Stimulated activated CD4-positive, alpha-beta T cell treated with anti-CD3 and anti-CD28 coated beads, Interleukin-15, amount 100 ng/mL, for 1 hour (primary cell): ENCODE measurements at places on chromosomes 7 and 10.

DNA sequence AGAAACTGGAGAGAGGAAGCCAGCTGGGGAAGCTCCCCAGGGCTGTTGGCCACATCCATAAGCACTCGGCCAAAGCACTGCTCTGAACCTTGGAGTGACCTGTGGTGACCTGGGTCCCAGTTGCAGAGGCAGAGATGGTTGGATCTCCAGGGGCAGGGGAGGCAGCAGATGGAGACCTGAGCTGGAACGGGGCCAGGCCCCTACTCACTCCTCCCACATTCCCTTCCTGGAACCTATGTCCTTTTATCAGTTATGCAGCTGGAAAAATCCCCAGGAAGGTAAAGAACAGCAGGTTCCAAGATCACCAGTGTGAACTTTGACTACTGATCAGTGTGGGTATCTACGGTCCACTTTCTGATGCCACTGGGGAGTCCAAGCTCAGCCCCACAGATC is 9.6 kb upstream of the PNLIPRP2 start:
- no peak for DNase-seq

GRCh38 chr10:77506517-77507200 is 130.9 kb downstream of the KCNMA1 start:
- no peak for DNase-seq

DNA sequence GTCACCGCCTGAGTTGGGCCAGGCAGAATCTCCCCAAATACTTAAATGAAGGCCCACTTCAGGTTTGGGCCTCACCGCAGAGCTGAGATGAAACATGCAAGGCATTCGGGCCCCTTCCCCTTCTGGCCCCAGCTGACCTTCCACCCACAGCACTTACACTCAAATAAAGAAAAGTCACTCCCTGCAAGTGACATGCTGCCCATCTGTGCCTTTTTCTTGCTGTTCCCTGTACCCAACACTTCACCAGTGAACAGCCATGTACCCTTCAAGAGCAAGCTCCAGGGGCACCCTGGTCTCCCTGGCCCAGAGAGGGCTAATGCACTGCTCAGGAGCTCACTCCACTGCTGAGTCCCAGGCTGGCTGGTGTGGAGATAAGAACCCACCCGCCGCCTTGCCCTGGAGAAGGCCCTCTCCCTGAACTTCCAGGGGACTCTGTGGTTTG is 40.7 kb downstream of the ZCCHC24 start:
- DNase-seq, result no peak

DNA sequence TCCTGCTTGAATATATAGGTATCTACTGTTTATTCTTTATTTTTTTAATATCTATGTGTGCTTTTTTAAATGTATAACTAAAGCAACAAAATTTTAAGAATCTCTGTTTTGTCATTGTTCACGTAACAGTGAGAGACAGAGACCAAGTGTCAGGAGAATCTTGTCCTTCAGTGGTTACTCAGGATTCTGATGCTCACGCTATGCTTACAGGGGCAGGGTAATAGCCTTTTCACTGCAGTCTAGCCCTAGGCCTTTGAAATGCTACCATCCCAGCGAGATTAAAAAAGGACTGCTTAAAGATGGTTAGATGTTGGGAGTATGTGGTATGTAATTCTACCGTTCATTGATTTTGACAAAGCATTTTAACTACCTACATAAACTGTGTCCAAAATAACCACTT is 71.6 kb upstream of the EGFR start:
- DNase-seq, result no peak

GRCh38 chr7:15686295-15686956 is at the start of gene MEOX2:
Gene MEOX2, minus strand, starts transcription at chr7:15686683. Its CDS starts 281 bp downstream, at chr7:15686402.
- DNase-seq, result no peak

DNA sequence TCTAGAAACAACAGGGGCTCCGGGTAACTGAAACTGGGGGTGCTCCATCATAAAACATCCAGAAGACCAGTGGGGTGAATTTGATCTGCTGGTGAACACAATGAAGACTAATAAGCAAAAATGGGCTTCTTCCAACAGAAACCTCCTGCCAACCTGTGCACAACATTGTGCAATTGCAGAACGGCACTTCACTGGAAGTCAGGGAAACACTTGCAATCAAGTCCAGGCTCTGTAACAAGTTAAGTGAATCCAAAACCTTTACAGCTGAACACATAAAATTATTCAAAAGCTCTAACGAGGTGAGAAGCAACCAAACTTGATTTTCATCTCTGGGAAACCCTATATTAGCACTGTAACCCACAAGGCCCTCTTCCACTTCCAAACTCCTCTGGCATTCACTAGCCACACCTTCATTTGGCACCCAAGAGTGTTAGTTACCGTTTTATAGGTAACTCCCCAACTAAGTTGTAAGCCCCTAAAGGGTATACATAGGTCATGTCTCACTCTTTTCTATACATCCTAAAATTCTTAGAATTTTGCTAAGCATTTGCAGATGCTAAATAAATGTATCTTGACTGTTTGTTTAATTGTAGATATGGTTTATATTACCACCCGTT is 22.0 kb downstream of the IMMP2L start:
- no peak for DNase-seq

DNA sequence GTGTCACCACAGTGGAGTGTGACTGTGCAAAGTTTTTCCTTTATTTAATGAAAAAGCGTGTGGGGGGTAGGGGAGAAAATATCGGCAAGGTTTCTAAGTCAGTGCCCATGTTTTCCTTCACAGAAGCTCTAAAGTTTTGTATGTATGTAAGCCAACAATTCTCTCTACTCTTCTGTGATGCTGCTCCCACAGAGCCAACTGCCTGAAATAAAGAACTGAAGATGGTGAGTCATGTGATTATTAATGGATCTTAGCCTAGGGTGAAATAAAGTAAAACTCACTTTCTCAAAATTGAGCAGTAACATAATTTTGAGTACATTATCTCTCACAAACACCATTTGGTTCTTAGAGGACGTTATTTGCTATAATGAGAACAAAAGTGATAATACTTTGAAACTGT is 143.7 kb downstream of the ELMO1 start:
- DNase-seq, result no peak

GRCh38 chr10:97913614-97914013 is 64.0 kb downstream of the GOLGA7B start:
- DNase-seq, result no peak

DNA sequence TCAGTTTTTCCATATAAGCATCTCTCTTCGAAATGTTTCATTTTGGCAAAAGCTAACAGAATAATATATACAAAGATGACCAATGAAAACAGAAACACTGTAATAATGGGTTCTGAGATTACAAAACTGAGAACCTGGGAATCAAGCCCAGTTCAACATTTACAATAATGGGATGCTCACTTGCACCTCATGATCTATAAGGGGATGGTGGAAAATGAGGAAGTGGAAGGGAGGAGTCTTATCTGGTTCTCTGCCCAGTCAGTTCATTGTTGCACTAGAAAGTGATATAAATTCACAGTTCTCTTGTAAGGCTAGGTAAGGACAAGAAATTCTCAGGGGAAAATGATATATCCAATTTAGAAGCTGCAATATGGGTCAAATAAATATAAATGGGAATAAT is 31.7 kb upstream of the RHOBTB1 start:
- no peak for DNase-seq

GRCh38 chr7:100506356-100506923 is 22.7 kb downstream of the NYAP1 start:
- DNase-seq, result no peak

DNA sequence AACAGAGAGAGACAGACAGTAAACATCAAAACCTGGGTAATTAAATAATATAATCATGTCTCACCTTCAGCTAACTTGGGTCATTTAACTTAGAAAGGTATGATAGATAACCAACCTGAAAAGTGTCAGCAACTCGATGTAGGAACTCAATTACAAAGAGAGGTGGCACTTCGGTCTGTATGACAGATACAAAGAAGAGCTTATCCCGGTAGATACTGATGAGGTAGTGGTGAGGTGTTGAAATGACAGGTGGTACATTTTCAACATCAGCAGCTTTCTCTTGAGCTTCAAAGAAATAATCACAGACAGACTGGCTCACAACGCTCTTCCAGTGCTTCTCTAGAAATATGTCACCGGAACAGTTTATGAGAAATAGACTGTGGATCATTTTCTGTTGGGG is 12.6 kb downstream of the AP3M1 start:
- DNase-seq, result no peak

GRCh38 chr10:109928475-109928891 is 5.2 kb upstream of the XPNPEP1 start:
- DNase-seq, result no peak

GRCh38 chr10:97372233-97372875 is 28.8 kb downstream of the RRP12 start:
- DNase-seq, result no peak

DNA sequence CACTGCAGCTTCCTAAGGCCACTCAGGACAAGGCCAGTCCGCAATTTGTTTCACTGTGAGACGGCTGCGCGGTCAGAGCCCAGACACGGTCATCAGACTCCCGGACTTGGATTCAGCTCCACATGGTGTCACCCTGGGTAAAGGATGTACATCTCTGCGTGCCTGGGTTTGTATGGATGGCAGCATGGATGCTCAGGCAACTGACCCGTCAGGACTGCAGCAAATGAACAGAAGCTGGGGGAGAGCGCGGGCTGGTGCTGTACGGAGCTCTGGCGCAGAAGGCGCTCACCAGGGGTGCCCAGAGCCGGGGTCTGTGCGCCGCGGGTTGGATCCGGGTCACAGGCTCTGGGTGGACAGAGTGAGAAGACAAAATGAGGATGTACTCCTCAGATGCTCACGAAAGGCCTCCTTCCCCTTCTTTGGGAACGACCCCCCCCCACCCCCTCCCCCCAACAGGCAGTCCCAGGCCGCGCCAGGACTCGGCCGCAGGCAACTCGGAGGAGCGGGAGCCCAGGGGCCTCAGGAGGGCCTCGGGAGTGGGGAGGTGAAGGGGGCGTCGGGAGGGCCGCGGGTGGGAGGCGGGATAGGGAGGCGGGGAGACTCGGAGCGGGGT is 92.4 kb downstream of the CXCL12 start:
- no peak for DNase-seq

- DNase-seq, result no peak
These were observed 181.3 kb downstream of the IMMP2L start for GRCh38 chr7:111380945-111381344.

DNA sequence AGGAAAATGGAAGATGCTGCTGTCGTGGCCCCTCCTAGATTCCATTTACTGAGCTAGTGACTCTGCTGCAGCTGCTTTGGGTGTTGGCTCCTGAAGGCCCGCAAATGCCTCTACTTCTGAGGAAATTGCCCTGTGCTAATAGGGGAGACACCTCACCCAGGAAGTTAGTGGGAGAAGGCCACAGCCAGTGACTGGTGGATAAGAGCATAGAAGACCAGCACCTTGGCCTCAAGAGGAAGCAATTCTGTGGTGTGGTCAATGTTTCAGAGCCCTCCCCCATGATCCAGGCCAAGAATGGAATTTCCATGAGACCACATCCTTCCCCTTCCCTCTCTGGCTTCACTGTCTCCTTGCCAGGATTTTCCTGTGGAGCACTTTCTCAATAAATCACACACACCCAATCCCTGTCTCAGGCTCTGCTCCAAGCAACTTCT is 25.0 kb upstream of the FZD1 start:
- DNase-seq, result no peak

DNA sequence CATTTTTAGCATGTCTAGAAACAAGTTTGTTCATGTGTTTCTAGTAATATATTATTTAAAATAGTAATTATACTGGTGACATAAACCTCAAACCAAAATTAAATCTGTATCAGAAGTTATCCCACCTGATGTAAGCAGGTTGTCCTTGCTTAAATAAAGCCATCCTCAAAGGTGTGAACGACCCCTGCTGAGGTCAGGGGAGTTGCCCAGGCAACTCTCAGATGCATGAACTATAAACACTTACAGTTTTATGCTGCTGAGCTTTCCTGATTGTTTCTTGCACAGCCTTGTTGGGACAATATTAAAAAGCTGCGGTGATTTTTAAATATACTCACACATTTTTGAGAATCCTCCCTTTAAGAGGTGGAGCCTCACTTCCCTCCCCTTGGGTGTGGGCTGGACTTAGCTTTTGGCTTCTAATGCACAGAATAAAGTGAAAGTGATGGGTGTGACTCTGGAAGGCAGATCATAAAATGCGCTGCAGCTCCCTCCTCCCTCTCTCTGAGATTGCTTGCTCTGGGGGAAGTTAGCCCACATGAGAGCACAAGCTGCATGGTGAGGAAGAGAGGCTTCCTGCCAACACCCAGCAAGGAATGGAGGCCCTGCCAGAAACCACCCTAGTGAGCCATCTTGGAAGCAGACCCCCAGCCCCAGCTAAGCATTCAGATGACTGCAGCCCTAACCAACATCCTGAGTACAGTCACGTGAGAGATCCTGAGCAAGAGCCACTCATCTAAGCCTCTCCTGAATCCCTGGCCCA is 152.7 kb downstream of the SKIDA1 start:
- DNase-seq, result peak; percentile 3

DNA sequence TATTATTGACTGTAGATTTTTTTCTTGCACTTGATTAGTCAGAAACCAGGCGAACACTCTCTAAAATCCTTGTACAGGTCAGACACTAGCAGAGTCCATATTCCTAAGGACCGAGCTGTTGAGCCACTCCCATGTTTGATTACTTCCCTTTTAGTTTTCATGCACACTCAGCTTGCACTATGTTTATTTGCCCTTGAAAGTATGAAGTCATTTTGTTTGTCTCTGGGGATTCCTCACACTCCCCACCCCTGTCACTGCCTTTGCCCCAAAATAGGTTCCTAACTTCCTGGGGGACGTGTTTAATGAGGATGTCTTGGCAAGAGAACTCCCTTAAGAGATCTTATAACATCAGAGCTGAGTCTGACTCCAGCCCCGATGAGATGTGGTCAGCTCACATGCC is 182.1 kb downstream of the EVX1 start:
- no peak for DNase-seq

GRCh38 chr10:28952523-28952922 is 275.2 kb downstream of the BAMBI start:
- DNase-seq, result no peak

- no peak for DNase-seq
These were observed 30.0 kb upstream of the ZNF32 start for GRCh38 chr10:43678654-43679053.

DNA sequence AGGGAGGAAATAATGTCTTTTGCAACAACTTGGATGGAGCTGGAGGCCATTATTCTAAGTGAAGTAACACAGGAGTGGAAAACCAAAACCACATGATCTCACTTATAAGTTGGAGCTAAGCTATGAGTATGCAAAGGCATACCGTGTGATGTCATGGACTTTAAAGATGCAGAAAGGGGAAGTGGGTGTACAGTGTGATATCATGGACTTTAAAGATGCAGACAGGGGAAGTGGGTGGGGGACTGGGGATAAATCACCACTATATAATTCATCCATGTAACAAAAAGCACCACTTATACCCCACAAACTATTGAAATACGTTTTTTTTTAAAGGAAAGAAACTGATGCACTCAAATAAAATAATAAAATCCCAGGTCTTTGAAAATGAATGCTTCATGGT is 29.5 kb downstream of the LYZL2 start:
- DNase-seq, result no peak

- DNase-seq, result no peak
These were observed 13.5 kb upstream of the HIPK2 start for GRCh38 chr7:139791316-139791715.

DNA sequence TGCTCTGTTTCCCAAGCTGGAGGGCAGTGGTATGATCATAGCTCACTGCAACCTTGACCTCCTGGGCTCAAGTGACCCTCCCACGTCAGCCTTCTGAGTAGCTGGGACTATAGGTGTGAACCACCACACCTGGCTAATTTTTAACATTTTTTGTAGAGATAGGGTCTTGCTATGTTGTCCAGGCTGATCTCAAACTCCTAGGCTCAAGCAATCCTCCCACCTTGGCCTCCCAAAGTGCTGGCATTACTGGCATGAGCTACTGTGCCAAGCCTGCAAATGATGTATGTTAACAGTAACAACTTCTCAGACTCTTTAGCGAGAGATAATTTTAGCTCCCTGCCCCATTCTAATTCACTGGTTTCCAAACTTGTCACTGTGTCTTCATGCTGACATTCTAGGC is 27.7 kb upstream of the SEPHS1 start:
- DNase-seq, result no peak
